ENCODE measurements at places on chromosomes 1 and 21.

DNA sequence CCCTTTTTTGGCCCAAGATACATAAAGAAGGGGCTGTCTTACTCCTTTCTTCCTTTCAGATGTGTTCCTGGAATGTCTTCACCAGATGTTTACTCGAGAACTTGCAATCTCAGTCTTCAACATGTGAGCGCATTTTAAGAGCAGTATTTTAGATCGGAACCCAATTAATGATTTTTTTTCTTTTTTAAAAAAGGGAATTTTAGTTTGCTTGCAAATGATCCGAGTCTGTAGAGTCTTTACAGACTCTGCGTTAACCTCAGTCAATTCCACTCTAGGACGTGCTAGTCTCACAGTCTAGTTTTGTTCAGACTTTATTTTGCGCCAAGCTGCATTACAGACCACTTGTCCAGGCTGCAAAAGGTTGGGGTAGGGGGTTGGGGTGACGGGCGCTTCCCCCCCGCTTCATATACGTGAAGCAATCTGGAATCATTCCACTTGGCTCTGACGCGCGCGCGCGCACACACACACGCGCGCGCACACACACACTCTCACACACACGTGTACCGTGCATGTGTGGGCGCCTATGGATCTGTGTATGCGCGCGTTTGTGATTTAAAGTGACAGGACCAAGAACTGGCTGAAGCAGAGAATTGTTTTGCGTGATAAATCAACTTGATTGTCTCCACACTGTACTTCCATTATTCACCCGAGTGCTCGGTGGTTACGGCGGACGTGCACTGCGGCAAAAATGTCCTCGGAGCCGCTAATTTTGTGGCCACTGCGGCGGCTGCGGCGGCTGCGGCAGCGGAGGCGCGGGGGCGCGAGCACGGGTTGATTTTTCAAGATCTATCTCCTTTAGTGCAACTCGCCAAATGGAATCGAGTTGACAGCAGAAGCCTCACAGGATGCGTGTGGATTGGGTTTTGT lies 25.6 kb upstream of the NFIA start:
- DNase-seq = no peak

DNA sequence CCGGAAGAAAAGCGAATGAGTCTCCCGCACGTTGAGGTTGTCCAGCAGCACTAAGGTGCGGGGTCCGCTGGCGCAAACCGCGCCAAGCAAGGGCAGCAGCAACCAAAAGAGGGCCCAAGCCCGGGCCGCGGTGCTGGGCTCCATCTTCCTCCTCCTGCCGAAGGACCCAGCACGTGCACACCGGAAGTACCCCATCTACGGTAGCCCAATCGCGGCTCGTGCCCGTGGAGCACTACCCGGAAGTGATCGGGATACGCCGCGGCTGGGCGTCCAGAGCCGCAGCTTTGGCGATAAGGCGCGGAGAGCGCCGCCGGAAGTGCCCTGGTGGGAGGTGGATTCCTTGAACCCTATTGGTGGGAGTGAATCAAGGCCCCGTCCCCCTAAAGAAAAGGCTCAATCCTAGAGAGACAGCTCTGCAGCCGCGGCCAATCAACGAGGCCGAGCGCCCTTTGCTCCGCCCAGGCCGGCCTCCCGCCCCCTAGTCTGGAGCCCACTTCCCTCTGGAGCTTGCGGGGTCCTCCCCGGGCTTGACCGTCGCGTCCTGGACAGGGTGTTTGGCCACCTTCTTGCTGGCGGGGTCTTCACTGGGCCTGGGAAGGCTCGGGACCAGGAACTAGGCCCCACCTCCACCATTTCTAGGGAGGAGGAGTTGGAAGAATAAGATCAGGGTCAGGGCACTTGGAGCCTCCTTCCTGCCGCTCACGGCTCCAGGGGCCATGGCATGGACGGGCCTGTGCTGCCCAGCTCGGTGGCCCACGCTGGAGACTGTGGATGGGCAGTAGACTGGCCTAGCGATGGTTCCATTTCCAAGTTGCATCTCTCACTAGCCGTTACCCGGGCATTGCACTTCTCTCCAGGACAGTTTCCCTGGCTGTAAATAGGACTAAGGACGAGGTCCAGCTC lies at the start of gene DDOST:
TSS of gene DDOST (minus strand) at position 163 of the 903 bp plus-strand sequence. CDS start at position 144, 19 bp downstream.
- peak; percentile 98 for DNase-seq

DNA sequence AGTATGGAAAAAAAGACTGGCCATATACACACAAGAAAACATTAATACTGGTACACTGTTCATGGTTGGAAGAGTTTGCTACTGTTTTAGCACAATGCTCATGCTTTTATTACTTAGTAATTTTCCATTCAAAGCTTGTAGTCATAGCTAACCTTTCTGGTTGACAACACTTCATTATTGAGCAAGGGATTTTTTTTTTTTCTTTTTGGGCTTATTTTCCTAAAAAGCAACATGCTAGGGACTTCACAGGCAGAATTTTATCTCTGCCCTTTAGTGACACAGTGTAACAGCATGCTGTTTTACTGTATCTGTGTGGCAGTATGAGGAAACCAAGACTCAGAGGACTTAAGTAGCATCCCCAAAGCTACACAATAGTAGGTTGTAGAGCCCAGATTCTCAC lies 58.5 kb downstream of the FGGY start:
- DNase-seq = no peak

- no peak for DNase-seq
These were observed 28.4 kb downstream of the METTL13 start for GRCh38 chr1:171809834-171810233.

Data from H1 (cell line).